ENCODE measurements at places on chromosomes 3 and 15.

DNA sequence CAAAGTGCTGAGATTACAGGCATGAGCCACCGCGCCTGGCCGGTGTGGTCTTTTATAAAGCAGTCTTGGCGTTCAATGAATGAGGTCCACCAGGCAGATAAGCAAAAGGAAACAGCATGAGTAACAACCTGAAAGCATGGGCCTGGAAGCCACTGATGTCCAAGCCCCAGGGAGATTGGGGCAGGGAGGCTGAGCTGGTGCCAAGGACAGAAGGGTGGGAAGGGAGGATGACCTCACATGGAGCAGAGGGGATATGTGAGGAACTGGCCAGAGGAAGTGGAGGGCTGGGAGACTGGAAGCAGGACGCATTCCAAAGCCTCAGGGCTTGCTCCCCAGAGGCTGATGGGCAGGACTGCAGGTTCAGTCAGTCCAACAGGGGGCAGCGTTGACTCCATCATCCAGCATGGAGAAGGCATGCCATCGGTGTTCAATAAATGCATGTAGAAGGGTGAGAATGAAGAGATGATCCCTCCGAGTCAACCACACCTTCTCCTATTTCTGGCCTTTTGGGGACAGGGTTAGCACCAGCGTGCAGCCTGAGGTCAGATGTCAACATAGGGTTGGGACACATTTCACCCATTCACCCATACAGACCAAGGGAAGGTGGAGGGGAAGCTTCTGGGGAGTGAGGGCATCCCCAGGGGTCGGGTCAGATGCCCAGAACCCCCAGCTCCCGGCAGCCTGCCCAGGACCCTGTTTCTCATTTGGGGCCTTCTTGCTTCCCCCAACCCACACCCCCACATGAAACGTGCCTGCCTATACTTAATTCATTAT is 14.8 kb downstream of the MYL3 start:
- no peak for DNase-seq

DNA sequence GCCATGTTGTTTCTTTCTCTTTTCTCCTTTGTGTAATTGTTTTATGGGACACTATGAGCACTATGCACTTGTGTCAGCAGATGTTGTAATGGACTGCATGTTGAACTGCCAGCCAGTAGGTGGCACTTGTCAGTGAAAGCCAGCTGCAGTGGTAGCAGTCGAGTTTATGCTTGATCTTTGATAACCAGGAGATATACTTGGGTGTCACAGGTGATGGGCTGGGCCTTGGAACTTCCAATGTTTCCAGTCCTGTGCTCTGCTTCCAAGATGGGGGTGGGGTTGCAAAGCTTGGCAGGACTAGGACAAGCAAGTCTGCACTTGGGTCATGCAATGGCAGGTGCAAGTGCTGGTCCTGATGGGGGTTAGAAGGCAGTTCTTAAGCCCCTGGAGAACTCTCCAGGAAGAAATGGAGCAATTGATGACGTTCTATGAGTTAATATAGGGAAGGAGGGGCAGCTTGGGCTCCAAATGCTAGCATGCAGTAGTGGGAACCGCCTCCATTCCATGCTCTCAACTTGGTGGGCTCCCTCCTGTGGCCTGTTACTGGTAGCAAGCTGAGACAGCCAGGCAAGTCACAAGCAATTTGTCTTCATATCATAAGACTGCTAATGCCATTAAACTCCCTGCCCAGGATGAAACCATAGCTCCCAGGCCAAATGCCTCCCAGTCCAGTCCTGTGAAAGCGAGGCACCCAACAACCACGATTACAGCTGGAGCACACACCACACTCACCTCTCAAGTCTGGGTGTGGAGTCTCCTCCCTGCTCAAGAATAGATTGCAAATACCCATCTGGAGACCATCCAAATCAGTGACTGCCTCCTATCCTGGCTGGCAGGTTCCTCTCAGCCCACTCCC is 287.2 kb downstream of the CGGBP1 start:
- DNase-seq = no peak

- no peak for DNase-seq
Observed at GRCh38 chr15:59014068-59014467, 26.6 kb downstream of the RNF111 start.

DNA sequence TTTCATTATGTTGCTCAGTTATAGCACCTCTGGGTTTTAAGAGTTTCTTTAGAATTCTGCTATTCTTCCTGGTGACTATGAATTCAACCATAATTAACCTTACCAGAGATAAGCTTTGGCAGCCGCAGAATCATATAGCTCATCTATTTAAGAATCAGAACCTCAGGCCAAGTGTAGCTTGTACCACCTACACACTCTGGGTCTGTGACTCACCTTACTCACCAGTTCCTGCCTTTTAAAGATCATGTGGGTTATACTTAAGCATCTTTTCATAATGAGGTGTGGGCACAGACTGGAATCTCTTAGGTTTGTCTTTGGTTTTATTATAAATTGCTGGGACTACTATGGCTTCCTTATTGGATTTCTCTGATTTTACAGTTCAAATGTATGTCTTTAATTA is 21.9 kb downstream of the CDV3 start:
- no peak for DNase-seq

DNA sequence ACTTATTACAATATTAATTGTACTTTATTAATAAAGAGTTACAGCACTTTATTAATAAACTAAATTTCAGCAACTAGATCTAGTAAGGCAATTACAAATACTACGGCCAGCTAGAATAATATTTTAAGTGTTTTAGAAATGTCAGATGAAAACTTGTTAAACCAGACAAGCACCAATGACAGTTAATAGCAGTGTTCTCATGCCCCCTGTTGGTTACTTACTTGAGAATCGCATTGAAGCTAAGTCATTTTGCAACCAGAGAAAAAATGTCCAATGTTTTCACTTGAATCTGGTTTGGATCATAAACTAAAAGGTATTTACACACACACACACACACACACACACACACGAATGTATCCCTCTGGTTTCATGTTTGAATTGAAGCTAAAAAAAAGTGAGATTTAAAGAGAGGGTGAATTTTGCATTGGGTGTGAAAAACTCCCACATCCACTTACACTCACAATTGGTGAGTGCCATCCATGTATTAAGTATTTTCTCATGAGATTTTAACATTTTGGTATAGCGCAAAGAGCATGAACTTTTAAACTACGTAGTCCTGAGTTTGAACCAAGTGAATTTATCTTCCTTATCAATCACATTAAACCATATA is 347.7 kb downstream of the ZBBX start:
- no peak for DNase-seq

DNA sequence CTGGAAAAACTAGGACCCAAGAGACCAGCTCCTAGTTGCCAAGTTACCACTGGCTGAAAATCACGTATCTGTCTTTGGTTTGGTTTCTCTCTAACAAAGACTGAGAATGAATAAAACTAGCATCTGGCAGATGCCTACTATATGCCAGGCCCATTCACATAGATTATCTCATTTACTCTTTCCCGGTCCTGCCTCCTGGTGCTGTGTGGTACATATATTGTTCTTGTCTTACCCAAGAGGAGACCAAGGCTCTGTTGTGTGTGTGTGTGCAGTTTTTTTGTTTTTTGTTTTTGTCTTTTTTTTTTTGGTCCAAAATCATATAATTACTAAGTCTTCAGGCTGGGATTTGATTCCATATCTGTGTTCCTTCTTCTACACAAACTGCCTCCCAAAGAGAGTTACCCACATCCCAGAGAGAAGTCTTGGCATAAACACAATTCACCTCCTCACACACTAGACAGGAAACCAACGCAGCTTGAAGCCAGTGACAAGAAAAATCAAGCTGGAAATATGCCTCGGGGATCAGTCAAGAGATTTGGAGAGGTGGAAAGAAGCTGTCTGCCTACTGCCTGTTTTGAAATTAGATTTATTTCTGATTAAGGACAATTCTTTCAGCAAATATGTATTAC is 891 bp downstream of the AHSG start:
- DNase-seq = no peak

Data from NCI-H1930 (cell line).